ENCODE measurements at places on chromosomes 13 and 19.

- DNase-seq, result no peak
Observed at GRCh38 chr19:283395-283794, 7.8 kb downstream of the PLPP2 start.

DNA sequence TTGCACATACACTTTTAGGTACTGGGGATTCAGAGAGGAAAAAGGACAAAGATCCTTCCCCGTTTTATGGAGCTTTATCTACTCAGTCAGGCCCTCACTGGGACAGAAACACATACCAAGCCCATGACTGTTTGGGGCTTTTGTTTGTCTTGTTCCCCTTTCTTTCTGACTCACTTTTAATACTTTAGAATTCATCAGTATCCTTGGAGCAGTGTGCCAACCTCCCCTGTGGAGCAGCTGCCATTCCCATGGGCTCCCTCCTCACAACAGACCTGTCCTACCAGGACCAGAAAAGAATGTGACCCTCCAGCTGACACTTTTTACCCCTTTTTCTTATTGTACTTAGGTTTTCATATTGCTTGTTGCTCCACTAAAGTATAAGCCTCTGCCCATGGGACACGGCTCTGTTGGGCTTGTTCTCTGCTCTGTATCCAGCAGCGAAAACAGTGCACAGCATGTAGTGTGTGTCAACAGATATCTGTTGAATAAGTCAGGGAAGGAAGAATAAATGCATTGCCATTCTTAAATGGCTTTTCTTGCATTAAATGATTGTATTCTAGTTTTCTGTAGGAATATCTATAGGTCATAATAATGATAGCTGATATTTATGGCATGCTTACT, 431.1 kb downstream of the EFNB2 start:
- no peak for DNase-seq

DNA sequence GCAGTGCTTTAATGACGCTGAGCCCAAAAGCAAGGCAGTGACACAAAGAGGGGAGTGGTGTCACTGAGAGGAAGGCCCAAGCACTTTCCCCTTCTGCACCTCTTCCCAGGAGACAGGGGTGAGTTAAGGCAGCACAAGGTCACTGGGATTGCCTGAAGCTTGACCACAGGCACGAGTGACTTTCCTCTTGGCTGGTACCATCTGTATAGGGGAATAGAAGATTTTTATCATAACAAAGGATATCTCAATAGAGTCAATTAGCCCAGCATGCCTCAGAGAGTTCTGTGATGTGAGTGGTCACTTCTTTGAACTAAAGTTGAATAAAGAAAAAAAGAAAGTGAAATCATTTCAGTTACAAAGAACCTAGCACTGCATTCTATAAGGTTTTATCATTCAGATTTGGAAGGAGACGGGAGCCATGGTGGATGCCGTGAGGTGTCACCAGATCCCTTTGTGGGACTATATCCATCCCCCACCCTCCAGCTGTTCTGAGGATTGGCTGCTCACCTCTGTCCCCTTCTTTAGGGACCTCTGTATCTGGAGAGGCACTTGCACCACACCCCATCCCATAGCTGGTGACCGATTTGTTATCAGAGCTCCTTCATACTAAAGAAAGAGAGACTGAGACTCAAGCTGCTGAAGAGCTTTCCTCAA, 291.2 kb downstream of the DCT start:
- DNase-seq, result no peak

DNA sequence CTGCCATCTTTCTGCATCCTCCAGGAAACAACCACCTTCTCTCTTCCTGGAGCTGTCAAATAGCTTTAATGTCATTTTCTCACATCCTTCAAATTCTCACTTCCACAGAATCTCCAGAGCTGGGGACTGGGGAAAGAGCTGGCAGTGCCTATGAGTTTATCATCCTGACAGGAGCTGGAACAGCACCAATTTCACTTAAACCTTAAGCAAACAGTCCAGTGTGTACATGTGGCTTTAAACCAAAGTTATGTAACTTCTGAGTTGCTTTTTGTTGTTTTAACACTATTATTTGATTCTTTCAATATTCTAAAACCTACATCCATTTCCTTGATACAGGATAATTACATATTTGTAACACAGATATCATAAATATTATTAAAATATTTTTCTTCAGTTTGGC, 331.5 kb upstream of the ARGLU1 start:
- no peak for DNase-seq

- DNase-seq, result peak; percentile 27
Observed at GRCh38 chr13:94708031-94708859, 4.1 kb downstream of the SOX21 start.

GRCh38 chr19:51687791-51688670, 5.1 kb upstream of the SPACA6 start:
- no peak for DNase-seq

GRCh38 chr13:109610517-109610916, 175.9 kb downstream of the IRS2 start:
- peak; percentile 55 for DNase-seq

- no peak for DNase-seq
Observed at GRCh38 chr13:27257648-27258253, 6.4 kb downstream of the RPL21 start.

GRCh38 chr13:113074401-113074800, 31.2 kb upstream of the F7 start:
- no peak for DNase-seq

DNA sequence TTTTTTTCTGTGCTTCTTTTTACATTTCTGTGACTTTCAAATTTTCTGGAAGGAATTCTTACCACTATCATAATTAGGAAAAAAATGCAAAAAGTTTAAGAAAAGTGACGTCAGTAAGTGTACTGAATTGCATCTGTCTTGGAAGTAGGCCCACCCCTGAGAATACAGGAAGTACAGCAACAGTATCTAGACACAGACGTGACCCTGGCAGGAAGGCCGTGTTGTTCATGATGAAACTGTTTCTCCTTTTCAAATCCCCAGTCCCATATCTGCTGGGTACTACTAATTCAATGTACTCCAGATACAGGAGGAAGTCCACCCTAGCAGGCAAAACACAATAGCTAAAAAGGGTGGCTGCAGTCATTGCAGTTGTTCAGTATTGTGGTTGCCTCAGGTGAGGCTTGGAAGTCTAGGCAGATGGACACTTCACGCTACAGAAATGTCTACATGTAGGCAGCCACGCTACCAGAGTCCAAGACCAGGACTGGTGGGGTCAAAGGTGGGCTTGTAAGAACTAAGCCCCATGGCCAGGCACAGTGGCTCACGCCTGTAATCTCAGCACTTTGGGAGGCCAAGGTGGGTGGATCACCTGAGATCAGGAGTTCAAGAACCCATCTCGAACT, 49.6 kb upstream of the MED4 start:
- DNase-seq, result no peak

GRCh38 chr13:38899571-38899970, 91.1 kb downstream of the STOML3 start:
- DNase-seq, result no peak

GRCh38 chr13:110713981-110714796, 689 bp downstream of the ING1 start:
- DNase-seq, result peak; percentile 73

DNA sequence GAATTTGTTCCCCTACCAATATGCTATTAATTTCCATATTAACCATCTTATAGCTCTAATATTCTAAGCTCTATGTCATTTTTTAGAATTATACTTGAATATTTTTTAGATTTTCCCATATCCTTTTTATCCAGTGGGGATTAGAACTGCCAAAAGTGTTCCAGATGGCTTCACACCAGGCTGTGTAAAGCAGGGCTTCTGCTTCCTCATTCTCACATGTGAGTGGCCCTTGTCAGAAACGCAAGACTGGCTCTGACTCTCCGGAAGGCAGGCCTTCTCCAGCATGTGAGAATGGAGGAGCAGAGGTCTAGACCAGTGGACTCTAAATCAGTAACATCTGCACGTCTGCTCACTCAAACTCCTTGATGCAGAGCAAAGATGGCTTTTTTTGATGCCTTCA, 650.1 kb downstream of the FGF9 start:
- no peak for DNase-seq

DNA sequence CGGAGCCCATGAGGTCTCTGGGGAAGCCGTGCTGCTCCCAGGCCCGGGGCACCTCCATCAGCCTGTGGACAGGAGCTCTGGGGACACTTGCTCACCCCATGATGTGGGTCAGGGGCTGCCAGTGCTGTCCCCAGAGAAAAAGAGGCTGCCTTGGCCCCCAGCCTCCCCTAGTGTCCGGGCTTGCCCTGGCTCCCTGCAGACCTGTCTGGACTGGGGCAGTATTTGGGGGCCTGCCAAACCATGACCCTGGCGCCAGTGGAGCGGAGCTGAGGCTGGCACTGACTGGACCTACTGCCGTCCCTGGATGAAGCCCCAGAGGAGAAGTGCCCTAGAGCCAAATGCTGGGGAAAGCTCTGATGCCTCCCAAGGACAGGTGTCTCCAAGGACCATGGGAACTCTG, 30.4 kb downstream of the ELAVL1 start:
- DNase-seq, result no peak
